Activated B cell treated with CpG ODN at 0.5 μM for 24 hours (primary cell): ENCODE measurements at places on chromosomes 12 and 14.

DNA sequence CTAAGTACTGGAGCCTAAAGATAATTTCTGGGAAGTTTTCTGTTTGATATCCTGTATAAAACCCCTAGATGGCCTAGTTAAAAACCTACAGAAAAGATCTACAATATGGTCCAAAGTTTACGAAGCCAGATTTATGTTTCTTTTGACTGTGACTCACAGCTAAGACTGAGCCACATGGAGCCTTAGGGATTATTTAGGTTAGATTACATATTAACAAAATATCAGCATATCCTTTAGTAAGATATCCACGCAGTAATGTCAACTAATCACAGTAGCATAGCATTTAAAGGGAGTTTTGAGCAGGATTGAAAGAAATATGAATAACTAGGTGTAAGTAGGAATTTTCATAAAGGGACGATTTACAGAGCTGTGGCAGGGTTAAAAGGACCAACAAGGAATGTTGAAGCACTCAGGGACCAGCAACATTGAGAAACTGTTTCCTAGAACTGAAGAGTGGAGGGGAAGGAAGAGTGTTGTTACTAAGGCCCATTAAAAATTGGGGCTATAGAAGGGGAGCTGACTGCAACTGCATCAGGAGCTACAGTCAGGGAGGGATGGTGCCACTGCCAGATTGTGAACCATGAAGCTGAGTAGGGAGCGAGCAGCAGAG, 155.5 kb downstream of the DACT1 start:
- DNase-seq = no peak

- no peak for DNase-seq
Measured at GRCh38 chr12:2307550-2307949, 254.8 kb downstream of the CACNA1C start.

- no peak for DNase-seq
Measured at GRCh38 chr14:92503756-92504491, 9.7 kb upstream of the RIN3 start.

- no peak for DNase-seq
Measured at GRCh38 chr14:26334288-26334687, 263.5 kb downstream of the NOVA1 start.

DNA sequence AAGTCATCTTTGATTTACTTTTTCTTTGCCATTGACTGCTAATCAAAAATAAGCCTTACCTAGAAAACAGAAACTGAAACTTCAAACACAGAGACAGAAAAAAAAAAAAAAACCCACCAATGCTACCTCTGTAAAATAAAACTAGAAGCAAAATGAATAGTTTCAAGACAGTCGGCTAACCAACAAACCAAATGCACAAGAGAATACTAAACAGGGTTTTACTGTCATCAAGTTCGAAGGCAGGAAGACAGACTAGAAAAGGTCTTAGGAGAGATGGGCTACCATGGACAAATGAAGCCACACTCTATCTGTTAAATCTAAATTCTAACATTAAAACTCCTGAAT, 59.5 kb downstream of the SEL1L start:
- no peak for DNase-seq

DNA sequence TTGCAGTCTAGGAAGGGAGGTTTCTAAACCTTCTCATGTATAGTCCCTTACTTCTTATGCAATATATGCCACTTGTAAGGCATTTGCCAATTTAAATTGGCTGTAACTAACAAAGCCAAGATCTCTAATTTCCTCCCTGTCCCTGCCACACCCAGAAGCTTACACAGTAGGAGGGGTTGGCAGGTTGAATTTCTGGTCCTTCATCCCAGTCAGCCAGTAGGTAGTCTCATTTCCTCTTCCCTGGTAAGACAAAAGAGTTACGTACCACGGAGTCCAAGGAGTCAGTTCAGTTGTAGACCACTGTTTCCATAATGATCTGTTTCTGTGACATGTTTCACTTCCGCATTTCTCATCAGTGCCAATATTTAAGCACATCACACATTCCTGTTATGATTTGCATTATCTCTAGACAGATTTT, 47.0 kb upstream of the PLBD1 start:
- peak; percentile 23 for DNase-seq

DNA sequence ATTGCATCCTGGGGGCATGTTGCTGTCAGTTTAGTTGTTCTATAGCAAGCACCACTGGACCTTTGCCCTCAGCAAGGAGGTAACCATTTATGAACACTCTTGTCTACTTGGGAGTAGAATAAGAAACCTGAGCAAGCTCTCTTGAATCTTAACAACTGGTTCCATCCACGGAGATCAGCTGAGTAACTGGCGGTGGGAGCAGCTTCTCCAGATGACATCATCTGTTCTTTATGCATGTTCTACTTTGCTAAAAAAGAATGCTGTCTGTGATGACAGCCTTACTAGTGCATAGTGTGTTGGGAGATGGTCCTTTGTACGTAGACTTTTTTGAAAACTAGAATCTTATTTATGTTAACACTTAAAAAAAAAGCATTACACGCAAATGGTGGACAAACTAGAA, 17.7 kb downstream of the SLC4A8 start:
- DNase-seq = no peak

DNA sequence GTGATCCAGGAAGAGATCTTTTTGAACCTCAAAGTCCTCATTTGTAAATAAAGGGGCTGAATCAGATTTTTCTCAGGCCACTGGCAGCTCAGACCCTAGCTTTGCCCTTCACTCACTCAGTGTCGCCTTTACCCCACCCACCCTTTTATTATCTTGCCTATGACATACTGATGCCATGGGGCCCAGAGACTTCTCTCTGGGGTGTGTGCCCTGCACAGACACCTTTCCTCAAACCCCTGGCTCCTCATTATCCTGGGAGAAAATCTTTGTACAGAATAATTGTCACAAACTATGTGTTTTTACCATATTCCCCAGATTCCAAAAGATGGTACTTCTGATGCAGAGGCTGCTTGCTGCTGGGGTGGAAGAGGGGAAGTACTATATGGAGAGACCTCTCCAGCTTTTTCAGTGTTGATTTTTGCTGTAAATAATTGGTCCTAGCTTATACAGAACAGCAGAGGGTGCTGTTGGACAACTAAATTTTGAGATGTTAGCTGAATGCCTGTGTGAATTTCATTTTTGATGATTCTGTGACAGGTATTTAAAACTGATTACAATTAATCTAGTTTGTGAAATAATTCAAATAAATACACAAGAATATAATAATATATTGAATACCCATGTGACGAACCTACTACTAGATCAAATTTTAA, 53.9 kb upstream of the DCD start:
- DNase-seq = no peak

GRCh38 chr12:124224535-124225110, 70.3 kb upstream of the RFLNA start:
- no peak for DNase-seq

DNA sequence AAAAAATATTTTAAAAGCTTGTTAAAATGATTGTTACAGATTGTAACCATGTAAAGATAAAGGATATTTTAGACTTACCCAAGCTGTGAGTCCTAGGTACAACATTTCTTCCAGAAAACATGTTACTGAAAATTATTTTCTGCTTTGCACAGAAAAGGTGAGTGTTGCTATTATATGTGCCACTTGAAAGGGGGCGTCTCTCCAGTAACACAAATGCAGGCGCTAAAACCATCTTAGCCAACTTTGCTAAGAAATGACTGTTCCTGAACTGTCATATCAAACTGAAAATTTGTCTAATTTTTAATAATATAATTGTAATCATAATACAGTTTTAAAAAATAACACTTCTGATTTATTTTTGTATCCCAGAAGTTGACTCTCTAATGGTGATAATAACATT, 75.6 kb upstream of the KRAS start:
- DNase-seq = no peak

GRCh38 chr14:72947366-72948160, 21.3 kb downstream of the DCAF4 start:
- no peak for DNase-seq
